Endodermal cell (in vitro differentiated cells): ENCODE measurements at places on chromosomes 3 and 15. TPM values are rescaled to one million over a fixed set of nuclear protein-coding genes. Genes with fewer than 3 reads are reported as not detected.

Gene CCDC191
- total RNA-seq: 4.8 to 6.1 TPM (median 5.6 TPM) in 3 replicates

Gene PTH1R
- total RNA-seq: 3.7 and 4.8 TPM in 2 replicates

- H3K27me3 ChIP-seq: no peaks in the 10 kb centered on the region
- DNase-seq: peak; percentile 34
- H3K4me1 ChIP-seq: peaks cover 12% of the 10 kb centered on the region
- H3K36me3 ChIP-seq: no peaks in the 10 kb centered on the region
These were observed 38.6 kb downstream of the MAGEF1 start for GRCh38 chr3:184672977-184673870.

GRCh38 chr15:90149609-90150340 lies 47.5 kb upstream of the IDH2 start:
- H3K4me3 ChIP-seq: no peak overlapping the region
- H3K27me3 ChIP-seq: no peaks in the 10 kb centered on the region
- H3K27ac ChIP-seq: no peak overlapping the region
- no peaks in the 10 kb centered on the region for H3K36me3 ChIP-seq

- H3K36me3 ChIP-seq: no peaks in the 10 kb centered on the region
- H3K27me3 ChIP-seq: no peaks in the 10 kb centered on the region
- peaks cover 6% of the 10 kb centered on the region for H3K4me1 ChIP-seq
- DNase-seq: no peak
- no peak overlapping the region for H3K27ac ChIP-seq
- peak overlapping the region; percentile 69 for H3K4me3 ChIP-seq
These were observed 35.3 kb upstream of the DPPA4 start for GRCh38 chr3:109372639-109373038.

DNA sequence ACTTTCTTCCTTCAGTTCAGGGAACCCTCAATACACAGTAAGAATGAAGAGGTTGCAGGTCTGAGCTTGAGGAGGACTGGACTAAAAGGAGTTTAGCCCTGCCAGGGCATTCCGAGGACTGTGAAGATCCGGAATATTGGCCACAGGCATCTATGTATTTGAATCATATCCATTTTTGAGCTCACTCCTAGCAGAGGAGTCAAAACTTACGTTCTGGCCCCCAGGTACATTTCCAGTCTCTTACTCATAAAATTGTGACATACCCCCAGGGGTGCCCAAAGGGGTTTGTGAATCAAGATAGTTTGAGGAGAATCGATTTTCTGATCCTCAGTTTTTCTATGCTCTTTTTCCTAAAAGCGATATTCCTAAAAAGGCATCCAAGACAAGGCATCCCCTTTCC lies 27.6 kb upstream of the SRP14 start:
- no peaks in the 10 kb centered on the region for H3K36me3 ChIP-seq
- no peaks in the 10 kb centered on the region for H3K27me3 ChIP-seq
- DNase-seq: no peak
- peaks cover 12% of the 10 kb centered on the region for H3K4me1 ChIP-seq
- no peak overlapping the region for H3K4me3 ChIP-seq

- no peak overlapping the region for H3K4me3 ChIP-seq
- H3K36me3 ChIP-seq: peaks cover 21% of the 10 kb centered on the region
- H3K27ac ChIP-seq: no peak overlapping the region
- no peaks in the 10 kb centered on the region for H3K27me3 ChIP-seq
These were observed 112.6 kb downstream of the SLC49A4 start for GRCh38 chr3:122907471-122907870.

DNA sequence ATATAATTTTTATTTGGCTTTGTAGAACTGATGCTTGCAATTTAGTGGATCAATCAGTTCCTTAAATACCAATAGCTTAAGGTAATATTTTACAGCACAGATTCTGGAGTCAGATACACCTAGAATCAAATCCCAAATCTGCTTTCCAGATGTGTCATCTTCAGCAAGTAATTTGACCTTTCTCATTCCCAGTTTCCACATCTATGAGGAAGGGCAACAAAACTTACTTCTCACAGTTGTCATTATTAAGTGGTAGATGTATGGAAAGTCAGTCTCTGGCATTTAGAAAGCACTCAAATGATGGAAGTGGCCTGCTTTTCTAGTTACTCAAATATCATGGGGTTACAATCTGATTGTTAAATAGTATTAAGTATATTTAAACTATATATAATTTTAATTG lies 767.0 kb downstream of the CADM2 start:
- no peak overlapping the region for H3K4me3 ChIP-seq
- H3K4me1 ChIP-seq: no peaks in the 10 kb centered on the region
- H3K27ac ChIP-seq: no peak overlapping the region
- no peaks in the 10 kb centered on the region for H3K27me3 ChIP-seq

DNA sequence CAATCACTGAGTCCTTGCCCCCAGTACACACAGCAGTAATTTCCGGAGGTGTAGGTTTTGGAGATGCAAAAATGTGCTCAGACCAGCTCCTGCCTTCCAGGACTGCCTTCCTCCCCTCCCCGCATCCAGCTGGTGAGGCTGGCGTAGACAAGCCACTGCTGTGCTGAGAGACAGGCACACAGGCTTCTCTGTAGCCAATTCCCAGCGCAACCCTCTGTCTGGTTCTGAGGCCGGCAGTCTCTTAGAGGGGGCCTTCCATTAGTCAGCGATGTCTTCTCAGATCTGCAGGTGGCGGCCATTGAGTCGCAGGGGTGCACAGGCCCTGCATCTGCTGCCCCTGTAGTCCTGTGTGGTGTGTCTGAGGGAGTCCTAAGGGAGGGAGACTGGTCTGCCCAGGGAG lies 114.4 kb downstream of the DNAJB8 start:
- H3K27ac ChIP-seq: peak overlapping the region; percentile 58
- DNase-seq: no peak
- H3K27me3 ChIP-seq: no peaks in the 10 kb centered on the region
- no peaks in the 10 kb centered on the region for H3K4me1 ChIP-seq

DNA sequence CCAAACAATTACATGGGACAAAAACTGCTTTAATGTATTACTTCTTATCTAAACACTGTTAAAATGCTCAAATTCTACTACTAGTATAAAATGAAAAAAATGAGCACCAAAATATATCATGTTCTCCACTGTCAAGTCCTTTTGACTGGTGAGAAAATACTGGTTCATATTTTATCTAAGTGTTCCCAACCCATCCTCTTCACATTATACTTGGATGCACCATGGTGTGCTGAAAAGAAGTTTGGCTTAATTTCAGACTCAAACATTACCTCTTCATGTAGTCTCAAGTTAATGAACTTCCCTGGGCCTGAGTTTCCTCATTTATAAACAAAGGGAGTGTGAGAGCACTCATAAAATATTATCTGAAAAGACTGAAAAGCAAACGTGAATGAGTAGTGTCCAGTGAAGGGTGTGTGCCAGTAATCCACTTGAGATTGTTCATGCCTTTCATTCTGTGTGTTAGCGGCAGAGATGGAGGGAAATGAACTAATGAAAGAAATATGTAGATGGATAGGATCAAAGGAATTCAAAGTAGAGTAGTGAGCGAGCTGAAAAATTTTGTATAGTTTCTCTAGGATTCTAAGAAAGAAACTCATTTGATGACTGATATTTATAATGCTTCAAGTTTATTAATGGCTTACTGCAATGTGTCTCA lies 263.2 kb downstream of the NLGN1 start:
- H3K27ac ChIP-seq: no peak overlapping the region
- no peaks in the 10 kb centered on the region for H3K36me3 ChIP-seq
- H3K4me3 ChIP-seq: no peak overlapping the region
- DNase-seq: no peak

- no peak overlapping the region for H3K27ac ChIP-seq
- H3K4me3 ChIP-seq: no peak overlapping the region
- H3K4me1 ChIP-seq: no peaks in the 10 kb centered on the region
- DNase-seq: no peak
These were observed 76.6 kb upstream of the PTX3 start for GRCh38 chr3:157360044-157360443.

GRCh38 chr3:123053107-123053506 lies 13.7 kb upstream of the PDIA5 start:
- no peak overlapping the region for H3K27ac ChIP-seq
- H3K27me3 ChIP-seq: no peaks in the 10 kb centered on the region
- no peak for DNase-seq
- peaks cover 3% of the 10 kb centered on the region for H3K4me1 ChIP-seq
- H3K36me3 ChIP-seq: no peaks in the 10 kb centered on the region

DNA sequence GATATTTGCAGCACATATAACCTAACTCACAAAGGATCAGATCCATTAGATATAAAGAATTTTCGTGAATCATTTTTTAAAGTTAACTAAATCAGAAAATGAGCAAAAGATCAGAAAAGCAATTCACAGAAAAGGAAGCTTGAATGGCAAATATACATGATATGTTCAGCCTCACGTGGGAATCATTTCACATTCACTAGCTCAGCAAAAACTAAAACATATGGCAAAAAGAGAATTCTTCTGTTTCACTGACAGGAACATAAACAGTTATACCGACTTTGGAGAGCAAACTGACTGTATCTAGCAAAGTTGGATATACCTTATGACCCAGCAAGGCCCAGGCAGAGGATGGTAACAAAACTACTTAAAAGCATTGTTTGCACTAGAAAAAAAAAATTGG lies 34.0 kb upstream of the NR2E3 start:
- H3K4me1 ChIP-seq: no peaks in the 10 kb centered on the region
- H3K27ac ChIP-seq: no peak overlapping the region
- no peak for DNase-seq
- no peaks in the 10 kb centered on the region for H3K27me3 ChIP-seq
- H3K4me3 ChIP-seq: no peak overlapping the region

DNA sequence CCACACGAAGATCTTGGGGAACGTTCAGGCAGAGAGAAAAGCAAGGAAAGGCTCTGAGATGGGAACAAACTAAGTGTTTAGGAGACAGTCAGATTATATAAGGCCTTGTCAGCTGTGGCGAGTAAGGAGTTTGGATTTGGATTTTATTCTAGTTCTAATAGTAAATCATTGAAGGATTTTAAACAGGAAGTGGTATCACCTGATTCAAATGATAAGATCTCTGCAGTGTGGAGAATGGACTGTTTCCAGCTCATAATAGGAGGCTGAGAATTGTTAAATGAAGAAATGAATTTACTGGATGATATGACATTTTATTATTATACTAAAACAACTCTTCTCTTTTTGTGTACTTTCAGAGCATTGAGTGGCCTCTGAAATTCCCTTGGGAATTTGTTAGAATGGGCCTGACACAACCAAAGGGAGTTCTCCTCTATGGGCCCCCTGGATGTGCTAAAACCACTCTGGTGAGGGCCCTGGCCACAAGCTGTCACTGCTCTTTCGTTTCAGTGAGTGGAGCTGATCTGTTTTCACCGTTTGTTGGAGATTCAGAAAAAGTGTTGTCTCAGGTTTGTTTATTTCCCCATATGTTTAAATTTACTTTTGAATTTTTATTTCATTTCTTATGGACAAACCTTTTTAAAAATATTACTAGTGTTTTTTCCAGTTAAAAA lies 36.0 kb upstream of the GATM start:
- no peaks in the 10 kb centered on the region for H3K4me1 ChIP-seq
- DNase-seq: no peak
- peaks cover 83% of the 10 kb centered on the region for H3K36me3 ChIP-seq
- H3K27me3 ChIP-seq: no peaks in the 10 kb centered on the region
- no peak overlapping the region for H3K27ac ChIP-seq
- H3K4me3 ChIP-seq: no peak overlapping the region

DNA sequence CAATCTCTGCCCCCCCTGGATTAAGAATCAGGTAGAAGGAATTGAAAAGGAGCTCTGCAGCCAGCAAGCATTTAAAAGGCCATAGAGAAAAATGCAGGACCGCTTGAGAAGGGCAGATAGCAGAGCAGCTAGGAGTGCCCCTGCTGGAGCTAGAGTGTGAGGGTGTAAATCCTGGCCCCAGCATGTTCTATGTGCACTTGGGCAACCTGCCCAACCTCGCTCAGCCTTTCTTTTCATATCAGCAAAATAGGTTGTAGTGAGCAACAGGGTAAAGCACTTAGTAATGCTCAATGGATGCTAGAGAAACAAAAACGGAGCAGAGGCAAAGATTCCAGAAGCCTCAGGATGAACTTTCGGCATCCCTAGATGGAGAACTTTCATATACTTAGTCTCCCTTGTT lies 25.0 kb upstream of the THBS1 start:
- H3K4me3 ChIP-seq: no peak overlapping the region
- no peaks in the 10 kb centered on the region for H3K36me3 ChIP-seq
- H3K27me3 ChIP-seq: no peaks in the 10 kb centered on the region
- no peak for DNase-seq
- H3K27ac ChIP-seq: no peak overlapping the region

GRCh38 chr15:87841426-87841998 lies 415.0 kb downstream of the NTRK3 start:
- peaks cover 13% of the 10 kb centered on the region for H3K27me3 ChIP-seq
- DNase-seq: no peak
- no peaks in the 10 kb centered on the region for H3K36me3 ChIP-seq
- H3K4me1 ChIP-seq: no peaks in the 10 kb centered on the region

DNA sequence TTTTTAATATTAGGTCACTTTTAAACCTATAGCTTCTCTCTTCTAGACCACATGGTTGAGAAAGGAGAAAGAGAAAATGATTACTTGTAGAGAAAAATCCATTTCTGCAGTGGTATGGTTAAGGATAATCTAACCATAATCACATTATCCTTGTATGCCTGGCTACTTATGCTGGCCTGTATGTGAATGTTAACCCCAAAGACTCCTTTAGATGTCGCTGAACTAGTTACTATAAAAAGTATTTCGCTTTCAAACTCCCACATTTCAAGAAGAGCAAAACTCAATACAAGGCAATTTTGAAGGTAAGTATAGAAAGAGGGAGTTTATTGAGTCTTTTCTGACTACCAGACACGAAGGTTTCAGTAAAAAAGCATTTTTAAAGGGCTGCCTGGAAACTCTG lies 2.2 kb downstream of the KCTD6 start:
- H3K27me3 ChIP-seq: no peaks in the 10 kb centered on the region
- no peak overlapping the region for H3K27ac ChIP-seq
- DNase-seq: no peak
- peak overlapping the region; percentile 83 for H3K4me3 ChIP-seq
- peaks cover 2% of the 10 kb centered on the region for H3K36me3 ChIP-seq
